Kasumi-1 (cell line): ENCODE measurements at places on chromosomes 3 and 15.

DNA sequence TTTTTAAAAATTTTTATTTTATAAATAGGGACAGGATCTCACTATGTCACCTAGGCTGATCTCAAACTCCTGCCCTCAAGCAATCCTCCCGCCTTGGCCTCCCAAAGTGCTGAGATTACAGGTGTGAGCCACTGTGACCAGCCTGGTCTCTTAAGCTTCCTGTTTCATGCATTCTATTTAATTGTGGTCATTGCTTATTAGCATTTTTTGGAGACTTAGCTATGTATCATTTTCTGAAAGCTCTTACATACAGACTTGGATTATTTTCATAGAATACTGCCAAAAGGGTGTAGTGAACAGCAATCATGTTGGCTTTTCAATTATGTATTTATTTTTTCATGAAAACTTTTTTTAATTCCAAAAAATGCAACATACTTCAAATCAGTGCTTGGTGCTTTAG, 51.5 kb upstream of the DCUN1D1 start:
- DNase-seq, result no peak

DNA sequence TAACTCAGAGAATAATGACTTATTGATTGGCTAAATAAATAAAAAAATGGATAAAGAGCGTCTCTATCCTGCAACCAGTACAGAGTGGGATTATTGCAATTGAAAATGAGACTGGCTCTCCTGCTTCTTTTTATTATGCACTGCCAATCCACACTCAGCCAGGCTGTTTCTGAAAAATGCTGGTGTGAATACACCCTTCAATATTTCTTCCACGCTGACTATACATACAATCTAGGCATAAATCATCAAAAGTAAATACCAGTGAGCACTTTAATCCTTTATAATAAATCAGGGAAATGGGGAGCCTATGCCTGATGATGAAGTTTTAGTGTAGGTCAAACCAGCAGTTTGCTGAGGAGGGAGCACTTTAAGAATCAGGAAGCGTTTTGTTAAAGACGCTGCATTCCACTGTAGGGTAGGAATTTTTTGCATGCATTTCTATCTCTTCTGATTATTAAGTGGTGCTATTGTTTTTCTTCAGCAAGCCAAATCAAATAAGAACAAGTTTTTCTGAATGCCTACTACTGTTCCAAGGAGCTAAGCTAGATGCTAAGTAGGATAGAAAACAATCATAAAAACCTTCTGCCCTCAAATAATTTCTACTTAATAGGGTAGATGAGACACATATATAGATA, 781.5 kb downstream of the TBL1XR1 start:
- DNase-seq, result no peak

- DNase-seq, result no peak
Measured at GRCh38 chr15:31195871-31196270, 94.3 kb upstream of the TRPM1 start.

DNA sequence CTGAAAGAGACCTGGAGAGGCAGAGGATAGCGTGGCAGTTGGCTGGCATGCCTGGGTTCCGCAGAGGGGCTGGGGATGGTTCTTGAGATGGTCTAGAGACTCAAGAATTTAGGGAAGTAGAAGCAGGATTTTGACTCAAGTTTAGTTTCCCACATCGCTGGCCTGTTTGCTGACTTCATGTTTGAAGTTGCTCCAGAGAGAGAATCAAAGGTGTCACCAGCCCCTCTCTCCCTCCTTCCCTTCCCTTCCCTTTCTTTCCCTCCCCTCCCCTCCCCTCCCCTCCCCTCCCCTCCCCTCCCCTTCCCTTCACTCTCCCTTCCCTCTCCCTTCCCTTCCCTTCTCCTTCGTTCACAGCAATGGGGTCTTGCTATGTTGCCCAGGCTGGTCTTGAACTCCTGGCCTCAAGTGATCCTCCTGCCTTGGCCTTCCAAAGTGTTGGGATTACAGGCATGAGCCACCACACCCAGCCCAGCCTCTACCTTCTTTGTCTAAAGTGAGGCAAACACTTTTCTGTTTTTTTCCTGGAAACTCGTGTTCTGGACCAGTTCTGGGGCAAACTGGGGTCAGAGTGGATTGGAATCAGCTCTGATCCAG, 10.2 kb downstream of the CHRD start:
- DNase-seq, result no peak

- DNase-seq, result no peak
Measured at GRCh38 chr15:32903591-32904290, 185.9 kb downstream of the GREM1 start.

GRCh38 chr3:123066896-123067688, at the start of gene PDIA5:
Gene PDIA5 (plus strand): TSS chr3:123067025. CDS start chr3:123067165, 140 bp downstream.
- DNase-seq, result peak; percentile 91

GRCh38 chr15:41689834-41690233, 29.6 kb downstream of the MGA start:
- peak; percentile 49 for DNase-seq

DNA sequence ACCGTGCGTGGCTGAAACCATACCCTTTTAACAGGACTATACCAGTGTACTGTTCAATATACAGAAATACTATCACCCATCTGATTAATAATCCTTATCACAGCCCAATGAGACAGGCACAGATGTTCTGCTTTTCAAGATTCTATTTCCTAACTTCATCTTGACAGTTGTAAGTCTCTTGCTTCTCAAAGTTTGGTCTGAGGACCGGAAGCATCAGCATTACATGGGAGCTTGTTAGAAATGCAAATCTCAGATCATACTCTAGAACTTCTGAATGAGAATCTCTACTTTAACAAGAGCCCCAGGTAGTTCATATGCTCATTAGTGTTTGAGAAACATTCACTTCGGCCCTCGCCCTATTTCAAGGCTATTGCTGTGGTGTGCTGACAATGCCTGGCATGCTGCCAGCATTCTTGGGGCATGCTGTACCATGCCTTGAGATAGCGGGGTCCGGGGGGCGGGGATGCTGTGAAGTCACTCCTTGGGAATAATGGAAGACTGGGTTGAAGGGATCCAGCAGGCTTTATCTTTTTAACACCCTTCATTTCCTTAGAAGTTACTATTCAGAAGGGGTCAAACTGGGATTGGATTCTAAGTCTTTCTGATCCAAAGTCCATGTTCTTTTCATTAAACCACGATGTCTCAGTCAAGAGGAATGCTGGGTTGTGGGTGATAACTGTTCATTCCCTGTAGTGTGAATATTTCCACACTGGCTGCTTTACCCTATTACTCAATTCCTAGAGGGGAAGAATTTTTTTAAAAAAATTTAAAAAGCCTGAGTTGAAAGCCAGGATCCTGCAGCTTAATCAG, 194.7 kb downstream of the LPP start:
- DNase-seq, result no peak

DNA sequence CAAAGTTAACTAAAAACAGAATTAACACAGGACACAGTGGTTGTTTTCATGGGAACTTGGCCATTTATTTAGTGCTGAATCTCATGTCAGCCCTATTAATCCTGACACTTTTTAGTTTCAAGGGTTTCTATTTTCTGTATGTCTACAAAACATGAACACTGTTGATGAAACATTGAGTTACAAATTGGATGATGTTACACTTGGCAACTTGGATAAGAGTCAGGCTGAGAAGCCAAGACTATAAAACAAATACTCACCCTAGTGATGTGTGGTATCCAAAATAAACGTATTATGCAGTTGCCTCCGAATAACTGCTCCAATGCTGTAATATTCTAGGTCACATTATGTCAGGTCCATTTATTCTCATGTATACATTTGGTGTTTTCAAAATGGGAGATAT, 349.6 kb downstream of the ZIC1 start:
- DNase-seq, result no peak

DNA sequence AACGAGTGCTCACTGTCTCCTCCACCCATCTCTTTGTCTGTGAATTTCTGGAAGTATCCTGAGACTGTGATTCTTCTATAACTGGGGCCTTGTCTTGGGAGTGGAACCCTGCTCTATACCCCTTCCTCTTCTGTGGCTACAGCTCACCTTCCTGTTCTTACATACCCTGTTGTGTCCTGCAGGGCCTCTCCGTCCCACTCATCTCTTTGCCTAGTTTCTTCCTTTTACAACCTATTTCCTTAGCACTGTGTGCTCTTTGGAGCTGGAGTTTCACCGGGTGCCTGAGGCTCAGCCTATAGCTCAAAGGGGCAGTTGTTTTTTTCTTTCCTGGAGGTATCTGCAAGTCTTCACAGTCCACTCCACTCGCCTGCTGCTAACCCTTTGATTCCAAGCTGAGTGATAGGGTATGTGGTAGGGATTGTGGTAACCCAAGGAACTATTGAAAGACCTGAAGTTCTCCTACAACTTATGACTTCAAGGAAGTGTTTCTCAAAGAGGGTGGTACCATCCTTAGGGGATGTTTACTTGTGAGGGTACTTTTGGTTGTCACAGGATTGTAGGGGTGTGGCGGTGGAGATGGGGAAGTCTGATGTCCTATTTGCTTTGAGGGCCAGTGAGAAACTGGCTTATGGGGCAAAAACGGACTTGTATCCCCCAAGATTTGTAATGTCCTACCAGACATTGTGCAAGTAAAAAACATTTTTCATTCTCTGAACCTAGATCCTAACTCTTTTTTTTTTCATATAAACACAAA, 66.6 kb upstream of the ARL8B start:
- DNase-seq, result peak; percentile 86
